ENCODE measurements at places on chromosomes 2 and 18.
A peak's percentile ranks its signal among the peaks of the same experiment; 100 is the strongest.

DNA sequence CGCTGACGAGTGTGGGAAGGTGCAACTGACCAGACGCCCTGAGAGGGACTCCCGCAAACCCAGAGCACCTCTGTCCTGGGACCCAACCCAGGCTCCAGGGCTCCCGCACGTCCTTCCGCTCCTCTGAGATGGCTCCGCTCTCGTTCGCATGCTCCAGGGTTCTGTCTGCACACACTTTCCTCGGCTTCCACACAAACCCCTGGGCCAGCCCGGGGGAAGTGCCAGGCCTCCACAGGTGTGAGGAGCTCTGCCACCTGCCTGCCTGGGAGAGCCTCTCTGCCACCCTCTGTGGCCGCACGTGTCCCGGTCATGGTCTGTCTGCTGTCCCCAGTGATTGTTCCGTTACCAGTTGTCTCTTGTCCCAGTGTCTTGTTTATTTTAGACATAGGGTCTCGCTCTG, 222.9 kb downstream of the HDAC4 start:
- DNase-seq = no peak

GRCh38 chr18:37694516-37694915, 128.9 kb upstream of the CELF4 start:
- DNase-seq = peak; percentile 46

DNA sequence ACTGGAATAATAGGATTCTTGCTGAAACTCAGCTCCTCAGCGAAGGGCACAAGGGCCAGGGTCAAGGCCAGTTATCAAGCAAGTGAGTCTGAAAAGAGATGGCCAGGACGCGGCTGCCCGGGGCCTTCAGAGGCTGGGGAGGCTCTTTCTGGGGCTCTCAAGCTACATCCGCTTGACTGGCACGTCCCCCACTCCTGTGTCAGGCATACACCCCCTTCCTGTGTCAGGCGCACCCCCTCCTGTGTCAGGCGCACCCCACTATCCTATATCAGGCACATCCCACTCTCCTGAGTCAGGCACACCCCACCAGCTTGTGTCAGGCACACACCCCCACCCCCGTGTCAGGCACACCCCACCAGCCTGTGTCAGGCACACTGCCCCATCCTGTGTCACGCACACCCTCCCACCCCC, 91.8 kb downstream of the TPO start:
- no peak for DNase-seq

GRCh38 chr18:70280007-70280925, 8.6 kb upstream of the SOCS6 start:
- peak; percentile 17 for DNase-seq

GRCh38 chr2:99576775-99577174, 87.0 kb upstream of the REV1 start:
- DNase-seq = no peak

- DNase-seq = no peak
Measured at GRCh38 chr2:46874236-46874929, 41.2 kb downstream of the MCFD2 start.

DNA sequence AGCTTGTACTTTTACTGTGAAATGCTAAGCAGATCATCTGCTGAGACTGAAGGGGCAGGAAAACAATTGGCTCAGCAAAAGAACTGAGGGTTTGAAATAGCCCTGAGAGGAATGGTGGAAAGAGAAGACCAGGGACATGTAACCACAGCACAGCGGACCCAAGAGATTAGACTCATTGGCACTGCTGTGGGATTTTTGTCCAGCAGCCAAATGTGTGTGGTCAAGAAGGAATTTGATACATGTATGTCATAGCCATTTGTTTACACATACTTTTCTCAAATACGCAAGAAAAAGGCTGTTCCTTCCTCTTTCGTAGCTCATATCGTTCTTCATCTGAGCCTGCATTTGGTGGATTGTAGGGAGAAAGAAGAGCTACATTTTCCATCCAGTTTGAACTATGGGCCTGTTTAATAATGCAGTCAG, 73.8 kb downstream of the TRABD2A start:
- peak; percentile 47 for DNase-seq

- peak; percentile 13 for DNase-seq
Measured at GRCh38 chr2:86416146-86416545, 25.0 kb upstream of the KDM3A start.

GRCh38 chr18:79422022-79422782, 26.5 kb downstream of the NFATC1 start:
- DNase-seq = no peak

Data from common myeloid progenitor, CD34-positive (primary cell).